ENCODE measurements at places on chromosomes 3 and 15. TPM values are rescaled to one million over a fixed set of nuclear protein-coding genes. Genes with fewer than 3 reads are reported as not detected.

The PGBD4 gene
- total RNA-seq, result 1.6 TPM

The TNIK gene
- 12.6 TPM for total RNA-seq

The FOXB1 gene
- total RNA-seq, result not detected

The AMIGO3 gene
- not detected for total RNA-seq

The CIB1 gene
- total RNA-seq, result 55.4 TPM

The CP gene
- 7.5 TPM for total RNA-seq

The AHSG gene
- not detected for total RNA-seq

The BNIP2 gene
- total RNA-seq, result 71.5 TPM

The MYO5A gene
- total RNA-seq, result 37.6 TPM

The TRPM1 gene
- total RNA-seq, result not detected

The BCHE gene
- total RNA-seq, result 3.5 TPM

The RARB gene
- 10.3 TPM for total RNA-seq

The THRB gene
- total RNA-seq, result 20.2 TPM

The GOLGA8J gene
- total RNA-seq, result not detected

The LCMT2 gene
- 5.6 TPM for total RNA-seq
